CD4-positive, alpha-beta T cell treated with Interleukin-12 subunit alpha and Interleukin-12 subunit beta, for 1 hour (primary cell): ENCODE measurements at places on chromosomes 16 and 17.

GRCh38 chr16:1834096-1834495, 7.1 kb downstream of the FAHD1 start:
- DNase-seq: no peak

DNA sequence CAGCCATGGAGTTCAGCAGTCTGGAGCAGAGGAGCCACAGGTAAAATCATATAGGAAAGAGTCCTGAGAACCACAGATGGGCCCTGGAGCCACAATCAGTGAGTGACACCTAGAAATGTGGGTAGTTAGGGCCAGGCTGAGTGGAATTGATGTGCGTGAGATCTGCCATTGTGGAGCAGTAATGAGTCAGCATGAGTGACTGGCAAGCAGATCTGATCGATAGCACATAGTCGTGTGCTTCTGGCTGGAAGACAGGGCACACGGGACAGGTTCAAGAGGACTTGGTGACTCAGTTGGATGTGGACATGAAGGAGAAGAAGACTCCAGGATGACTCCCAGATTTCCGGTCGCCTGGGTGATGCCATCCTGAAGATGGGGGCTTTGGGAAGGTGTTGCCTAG, 12.3 kb downstream of the ADORA2B start:
- DNase-seq: no peak

DNA sequence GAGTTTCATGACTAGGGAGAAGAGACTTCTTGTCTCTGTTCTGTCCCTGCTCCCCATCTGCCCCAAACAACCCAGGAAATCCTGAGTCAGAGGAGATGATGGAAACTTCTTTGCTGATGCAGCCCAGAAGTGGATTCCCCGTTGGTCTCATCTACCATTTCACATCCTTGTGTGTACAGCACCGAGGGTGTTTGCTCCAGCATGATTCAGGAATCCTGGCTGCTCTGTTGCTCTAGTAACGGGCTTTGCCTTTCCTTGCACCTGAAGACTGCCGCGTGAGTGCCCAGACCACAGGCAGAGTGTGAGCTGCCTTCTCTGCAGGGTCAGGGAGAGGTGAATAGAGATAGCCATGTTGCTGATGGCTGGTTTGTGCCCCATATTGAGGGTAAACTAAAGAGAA, 408.4 kb downstream of the CPPED1 start:
- no peak for DNase-seq

- DNase-seq: no peak
Measured at GRCh38 chr17:78432226-78433012, 54.0 kb downstream of the PGS1 start.
